Stimulated activated CD8-positive, alpha-beta memory T cell treated with anti-CD3 and anti-CD28 coated beads, Interleukin-7, amount 100 ng/mL, for 24 hours (primary cell): ENCODE measurements at places on chromosomes 4 and X.

GRCh38 chr4:822361-823175 is 3.4 kb downstream of the CPLX1 start:
- no peak for DNase-seq

GRCh38 chr4:124903995-124904722 is 191.6 kb upstream of the ANKRD50 start:
- no peak for DNase-seq

- DNase-seq = no peak
Measured at GRCh38 chr4:102502543-102502818, 1.3 kb downstream of the NFKB1 start.

GRCh38 chr4:157803845-157804521 is 368.8 kb downstream of the GASK1B start:
- no peak for DNase-seq

GRCh38 chr4:152164561-152164960 is 371.3 kb downstream of the FBXW7 start:
- DNase-seq = no peak

DNA sequence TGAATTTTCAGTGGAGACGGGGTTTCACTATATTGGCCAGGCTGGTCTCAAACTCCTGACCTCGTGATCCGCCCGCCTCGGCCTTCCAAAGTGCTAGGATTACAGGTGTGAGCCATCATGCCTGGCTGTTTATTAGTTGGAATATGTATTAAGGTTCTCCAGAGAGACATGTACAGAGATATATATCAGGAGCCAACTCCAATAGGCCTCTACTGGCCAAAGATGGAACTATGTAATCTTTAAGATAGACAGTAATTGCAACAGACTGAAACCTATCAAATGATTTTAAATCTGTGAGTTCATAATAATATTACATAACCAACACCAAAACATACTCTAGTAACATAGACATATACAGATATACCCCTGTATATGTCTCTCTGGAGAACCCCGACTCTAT is 5.8 kb upstream of the DMP1 start:
- no peak for DNase-seq

GRCh38 chr4:42709392-42710065 is 52.6 kb upstream of the ATP8A1 start:
- no peak for DNase-seq

GRCh38 chrX:53287493-53288138 is 6.2 kb upstream of the IQSEC2 start:
- DNase-seq = no peak
